ENCODE measurements at places on chromosomes 4 and X.

GRCh38 chrX:47796433-47796906 is 40.2 kb upstream of the ZNF81 start:
- no peak for DNase-seq

DNA sequence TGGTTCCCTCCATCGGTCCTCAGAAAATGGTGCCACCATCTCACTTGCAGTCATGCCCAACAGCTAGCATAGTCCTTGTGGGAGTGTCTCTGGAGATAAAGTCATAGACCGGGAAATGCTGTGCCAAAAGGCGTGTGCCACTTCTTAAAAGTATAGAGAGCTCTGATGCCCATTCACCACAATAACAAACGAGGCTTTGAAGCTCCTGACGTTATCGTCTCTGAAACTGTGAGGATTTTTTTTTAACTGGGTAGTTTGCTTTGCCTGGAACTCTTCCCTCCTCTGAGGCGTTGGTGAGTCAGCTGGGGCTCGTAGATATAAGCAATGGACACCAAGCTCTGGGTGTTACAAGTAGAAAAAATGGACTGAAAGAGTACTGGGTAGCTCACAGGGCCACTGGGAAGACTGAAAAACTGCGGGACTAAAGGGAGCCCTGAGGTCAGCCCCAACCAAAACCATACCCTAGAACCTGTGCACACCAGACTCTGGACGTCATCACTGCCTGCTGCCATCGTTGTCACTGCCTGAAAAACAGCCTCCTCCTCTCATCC is 89.4 kb upstream of the TRIM2 start:
- peak; percentile 21 for DNase-seq

GRCh38 chrX:115189646-115190635 is 731 bp downstream of the RBMXL3 start:
- no peak for DNase-seq

- no peak for DNase-seq
These were observed 290.5 kb upstream of the EPHA5 start for GRCh38 chr4:65960751-65961150.

DNA sequence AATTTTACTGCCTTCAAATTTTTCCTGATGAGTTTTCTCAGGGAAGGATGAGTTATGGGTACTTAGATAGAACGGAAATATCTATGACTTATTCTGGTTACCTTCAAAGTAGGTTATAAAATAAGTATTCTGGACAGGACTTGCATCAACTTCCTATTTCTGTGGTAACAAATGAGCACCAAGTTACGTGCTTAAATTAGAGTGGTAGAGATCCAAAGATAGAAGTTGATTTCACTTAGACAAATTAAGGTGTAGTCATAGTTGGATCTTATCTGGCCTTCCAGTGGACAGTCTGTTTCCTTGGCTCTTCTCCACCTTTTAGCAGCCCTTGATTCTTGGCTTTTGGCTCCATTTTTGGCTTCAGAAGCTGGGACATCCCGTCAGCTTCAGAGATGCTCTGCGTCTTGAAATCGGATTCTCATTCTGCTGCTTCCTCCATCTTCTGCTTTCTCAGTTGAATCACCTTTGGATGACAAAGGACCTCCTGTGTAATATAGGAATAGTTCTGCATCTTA is 109.9 kb downstream of the ZNF518B start:
- no peak for DNase-seq

- no peak for DNase-seq
These were observed 45.7 kb upstream of the INTU start for GRCh38 chr4:127586922-127587571.

DNA sequence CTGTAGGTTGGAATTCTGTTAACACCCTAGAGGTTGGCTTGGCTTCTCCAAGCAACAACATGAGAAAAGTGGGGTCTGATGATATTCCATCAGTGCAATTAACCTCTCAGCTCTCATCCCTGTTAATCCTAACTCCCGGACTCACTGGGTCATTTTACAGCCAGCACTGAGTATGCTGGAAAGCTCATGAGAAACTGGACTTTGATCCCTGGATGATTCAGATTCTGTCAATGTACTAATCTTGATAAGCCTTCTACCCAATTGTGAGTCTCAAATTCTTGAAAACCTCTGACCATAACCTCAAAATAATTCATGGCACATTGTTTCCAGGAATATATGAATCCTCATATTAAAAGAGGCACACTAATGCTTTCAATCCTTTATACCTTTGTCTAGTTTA is 244.3 kb upstream of the DCAF8L1 start:
- DNase-seq = no peak

GRCh38 chr4:5956285-5957021 is 61.8 kb downstream of the C4orf50 start:
- DNase-seq = no peak

DNA sequence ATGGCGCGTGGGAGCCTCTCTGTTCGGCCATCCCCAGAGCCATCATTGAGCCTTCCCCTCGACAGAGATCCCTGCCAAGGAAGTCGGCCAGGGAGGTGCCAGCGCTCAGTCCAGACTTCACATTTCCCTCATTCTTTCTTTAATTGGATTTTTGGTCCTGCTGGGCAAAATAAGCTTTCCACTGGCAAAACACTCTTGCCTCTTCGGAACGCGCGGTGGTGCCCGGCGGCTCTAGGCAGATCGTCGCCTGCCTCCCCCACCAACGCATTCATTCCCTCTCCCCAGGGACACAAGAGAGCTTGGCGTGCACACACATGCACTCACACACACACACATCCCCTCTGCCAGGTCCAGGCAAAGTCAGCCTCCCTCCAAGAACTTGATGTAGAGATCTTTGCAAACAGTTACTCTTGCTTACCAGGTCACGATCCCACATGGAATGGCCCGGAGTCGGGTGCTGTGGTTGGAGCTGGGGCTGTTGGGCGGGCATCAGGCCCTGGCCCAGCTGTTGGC is 257.1 kb downstream of the BCOR start:
- no peak for DNase-seq

DNA sequence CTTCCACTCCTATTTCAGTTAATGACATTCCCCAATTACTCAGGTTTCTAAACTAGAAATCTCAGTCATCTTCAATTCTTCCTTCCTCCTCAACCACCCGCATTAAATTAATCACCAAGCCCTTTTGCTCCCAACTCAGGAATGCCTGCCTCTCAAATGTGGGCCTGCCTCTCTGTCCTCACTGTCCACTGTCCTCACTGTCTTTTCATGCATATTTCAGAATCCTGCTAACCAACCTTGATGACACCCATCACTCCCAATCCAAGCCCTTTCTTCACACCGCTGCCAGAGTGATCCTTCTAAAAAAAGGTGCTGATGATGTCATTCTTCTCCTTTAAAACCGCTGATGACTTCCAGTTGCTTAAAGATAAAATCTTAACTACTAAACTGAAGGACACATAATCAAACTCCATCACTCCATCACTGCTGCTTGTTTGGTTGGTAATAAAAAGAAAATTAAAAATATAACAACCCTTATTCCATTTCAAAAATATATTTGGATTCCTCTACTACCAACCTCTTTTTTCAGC is 5.1 kb upstream of the APBB2 start:
- DNase-seq = no peak

DNA sequence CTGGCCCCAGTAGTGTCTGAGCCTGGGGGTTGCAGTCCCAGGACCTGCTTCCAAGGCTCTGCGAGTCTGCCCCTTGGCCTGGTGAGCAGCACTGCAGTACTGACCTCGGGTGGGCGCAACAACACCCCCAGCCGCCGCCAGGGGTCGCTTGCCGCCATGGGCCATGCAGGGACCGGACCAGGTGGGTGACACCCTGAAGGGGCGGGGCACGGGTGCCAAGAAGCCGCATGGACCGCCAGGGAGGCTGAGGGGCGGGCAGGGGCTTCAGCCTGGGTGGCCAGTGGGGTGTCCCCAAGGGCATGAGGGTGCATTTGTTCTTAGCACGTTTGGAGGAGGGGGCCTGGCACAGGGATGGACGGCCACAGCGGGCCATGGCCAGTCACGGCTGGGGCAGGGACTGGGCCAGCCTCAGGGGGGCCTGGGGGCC is 25.0 kb downstream of the TACC3 start:
- DNase-seq = peak; percentile 66

GRCh38 chr4:1399508-1400190 is 6.6 kb downstream of the NKX1-1 start:
- no peak for DNase-seq

DNA sequence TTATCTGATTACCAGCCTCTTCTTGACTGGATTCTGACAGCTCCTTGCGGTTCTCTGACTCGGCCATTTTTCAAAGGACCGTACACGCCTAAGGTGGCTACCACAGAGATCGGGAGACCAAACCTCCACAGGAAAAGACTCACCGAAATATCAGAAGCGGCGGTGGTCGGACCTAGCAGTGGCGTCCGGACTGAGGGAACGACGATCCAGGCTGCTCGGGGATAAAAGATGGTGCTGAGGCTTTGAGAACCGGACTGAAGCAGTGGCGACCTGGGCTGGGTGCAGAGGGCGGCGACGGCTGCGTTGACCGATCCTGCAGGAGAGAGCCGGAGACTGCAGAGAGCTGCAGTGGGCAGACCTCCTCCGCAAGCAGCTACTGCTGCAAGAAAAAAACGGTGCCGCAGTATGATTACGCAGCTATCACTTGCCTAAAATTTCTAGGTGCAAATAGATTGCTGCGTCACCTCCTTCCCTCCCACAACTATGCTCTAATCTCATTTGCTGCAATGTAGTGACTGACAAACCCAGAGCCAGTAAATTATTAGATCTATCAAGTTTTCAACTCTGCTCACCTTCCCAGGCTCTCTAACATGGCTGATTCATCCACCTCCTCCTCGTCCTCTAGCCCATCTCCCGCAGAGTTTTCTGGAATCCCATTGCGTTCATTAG is at the start of gene NAP1L2:
TSS of gene NAP1L2 (minus strand) at position 426 of the 669 bp plus-strand sequence. CDS start at position 67, 359 bp downstream.
- DNase-seq = peak; percentile 7

- no peak for DNase-seq
These were observed 15.4 kb downstream of the CDKL5 start for GRCh38 chrX:18440835-18441234.

DNA sequence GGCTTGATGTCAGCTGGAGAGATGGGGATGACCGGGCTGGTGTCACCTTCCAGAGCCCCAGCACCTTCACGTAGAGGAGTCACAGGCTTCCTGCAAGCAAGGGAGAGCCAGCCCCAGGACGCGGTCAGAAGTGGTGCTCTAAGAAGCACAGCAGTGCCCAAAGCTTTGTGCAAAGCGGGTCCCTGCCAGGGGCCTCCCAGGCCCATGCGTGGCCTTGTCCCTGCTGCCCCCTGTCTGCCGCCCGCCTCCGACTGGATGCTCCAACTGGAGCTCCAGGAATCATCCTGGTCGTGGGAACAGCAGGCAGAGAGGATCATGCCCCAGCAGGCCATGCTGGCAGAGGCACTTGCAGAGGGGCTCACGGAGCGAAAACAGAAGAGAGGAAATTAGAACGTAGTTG is 40.1 kb upstream of the LRPAP1 start:
- no peak for DNase-seq

- DNase-seq = no peak
These were observed 1614.0 kb upstream of the PCDH10 start for GRCh38 chr4:131534944-131535645.

- no peak for DNase-seq
These were observed 2.3 kb downstream of the NAT8L start for GRCh38 chr4:2061186-2062131.

- DNase-seq = no peak
These were observed 43.3 kb upstream of the PDGFC start for GRCh38 chr4:157014621-157015591.

DNA sequence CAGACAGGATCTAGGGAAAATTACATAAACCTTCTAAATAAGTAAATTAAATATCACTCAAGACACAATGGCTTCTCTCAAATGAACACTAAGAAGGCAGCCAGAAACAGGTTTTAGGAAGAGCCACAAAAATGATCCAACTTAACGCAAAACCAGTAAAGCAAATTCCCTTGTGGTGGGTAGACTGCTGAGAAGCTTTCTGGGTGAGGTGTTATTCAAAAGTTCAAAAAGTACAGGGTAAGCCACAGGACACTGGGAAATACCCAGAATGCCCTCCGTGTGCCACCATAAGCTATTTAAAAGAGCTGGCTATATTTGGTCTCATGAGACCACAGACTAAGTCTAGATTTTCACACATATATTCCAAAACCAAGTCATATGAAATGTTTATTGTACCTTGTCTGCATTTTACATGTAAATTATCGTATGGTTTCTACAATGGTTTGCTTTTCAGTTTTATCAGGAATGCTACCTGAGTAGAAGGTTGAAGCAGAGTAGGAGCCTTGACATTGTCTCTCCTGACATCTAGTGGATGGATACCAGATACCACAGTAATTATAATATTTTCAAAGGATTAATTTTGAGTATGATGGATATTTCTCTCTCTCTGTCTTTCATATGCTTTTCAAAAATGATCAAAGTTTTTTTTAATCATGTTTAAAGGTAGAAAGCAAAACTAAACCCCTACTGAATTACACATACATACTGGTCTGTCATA is 109.3 kb upstream of the KLHL13 start:
- DNase-seq = no peak
